ENCODE measurements at places on chromosomes 4 and X.

DNA sequence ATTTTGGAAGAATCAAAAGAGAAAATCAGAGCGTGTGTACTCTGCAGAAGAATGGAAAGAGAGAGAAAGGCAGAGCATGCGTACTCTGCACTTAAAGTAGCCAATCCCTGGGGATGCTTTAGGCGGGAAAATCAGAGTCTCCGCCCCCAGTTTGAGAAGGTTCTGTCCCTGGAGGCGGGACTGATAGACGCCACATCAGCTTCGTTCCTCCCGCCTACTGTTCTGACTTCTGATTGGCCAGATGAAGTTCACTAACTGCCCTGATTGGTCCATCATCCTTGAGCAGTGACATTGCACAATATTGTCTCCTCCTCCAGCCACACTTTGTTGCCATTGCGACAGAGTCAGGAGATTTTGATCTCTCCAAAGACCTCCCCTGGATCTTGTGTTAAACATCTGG lies 23.8 kb downstream of the SSX1 start:
- no peak for DNase-seq

- DNase-seq = no peak
These were observed 5.3 kb downstream of the MBNL3 start for GRCh38 chrX:132483488-132483887.

DNA sequence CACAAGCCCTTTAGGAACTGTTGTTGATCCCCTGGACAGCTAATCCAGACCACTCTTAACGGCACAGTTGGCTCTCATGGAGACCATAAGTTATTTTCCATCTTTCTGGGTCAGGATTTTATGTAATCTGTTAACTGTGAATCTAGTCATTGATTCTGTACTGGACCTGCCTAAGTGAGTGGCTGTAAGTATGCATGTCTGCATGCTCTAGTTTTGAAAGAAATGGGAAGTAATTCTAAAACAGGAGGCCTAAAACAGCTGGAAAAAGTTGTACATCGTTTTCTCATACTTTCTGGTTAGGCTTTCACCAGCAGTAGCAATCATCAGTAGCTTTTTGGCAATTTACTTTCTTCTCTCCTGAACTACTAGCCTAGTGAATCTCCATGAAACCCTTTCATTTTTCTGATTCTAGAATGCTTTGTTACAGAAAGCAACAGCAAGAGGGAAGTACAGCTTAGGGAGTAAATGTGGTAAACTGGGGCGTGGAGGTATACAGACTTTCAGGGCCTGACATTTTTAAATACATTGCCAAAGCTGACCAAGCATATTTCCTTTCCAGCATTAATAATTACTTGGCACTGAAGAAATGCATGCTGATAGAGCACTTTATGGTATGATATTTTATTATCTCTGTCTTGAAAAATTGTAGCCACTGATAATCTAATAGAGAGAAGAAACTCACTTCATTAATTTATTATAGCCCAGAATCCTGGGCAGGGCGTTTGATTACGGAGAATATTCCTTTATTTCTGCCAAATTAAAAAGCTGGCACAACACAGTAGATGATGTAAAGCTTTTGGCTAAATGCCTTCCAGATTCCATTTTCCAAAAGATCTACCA lies 202.7 kb downstream of the BANK1 start:
- DNase-seq = no peak

DNA sequence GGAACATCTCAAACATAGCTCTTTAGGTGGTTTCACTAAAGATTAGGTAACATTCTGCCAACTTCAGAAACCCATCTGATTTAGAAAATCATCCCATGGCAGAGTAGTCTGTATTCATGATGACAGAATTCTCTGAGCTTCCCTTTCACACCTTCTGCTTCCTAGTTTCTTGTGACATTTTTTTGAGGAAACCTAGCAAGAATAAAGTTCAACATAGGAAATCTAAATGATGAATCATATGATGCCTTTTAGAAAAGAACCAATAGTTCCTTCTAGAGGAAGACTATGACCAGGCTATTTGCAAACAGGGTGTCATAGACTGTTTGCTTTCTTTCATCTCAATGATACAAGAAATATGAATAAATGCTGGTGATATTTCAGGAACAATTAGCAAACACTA lies 49.8 kb upstream of the CAMK2D start:
- no peak for DNase-seq

DNA sequence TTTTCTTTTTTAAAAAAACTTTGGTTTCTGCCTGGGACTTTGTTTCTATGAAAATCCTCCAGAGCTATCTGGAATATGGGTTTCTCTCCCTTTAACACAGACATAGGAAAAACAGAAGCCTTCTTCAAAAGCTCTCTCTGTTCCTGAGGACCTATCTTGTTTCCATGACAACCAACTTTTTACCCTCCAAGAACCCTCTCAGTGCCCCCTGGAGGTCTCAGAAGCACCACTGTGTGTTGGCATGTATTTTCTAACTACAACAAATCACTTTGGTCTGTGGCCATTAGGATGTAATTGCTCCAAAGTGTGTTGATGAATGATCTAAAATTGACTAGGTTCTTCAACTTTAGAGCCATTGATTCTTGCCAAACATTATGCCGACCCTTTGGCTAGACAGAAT lies 1331.6 kb downstream of the ADGRL3 start:
- DNase-seq = no peak

DNA sequence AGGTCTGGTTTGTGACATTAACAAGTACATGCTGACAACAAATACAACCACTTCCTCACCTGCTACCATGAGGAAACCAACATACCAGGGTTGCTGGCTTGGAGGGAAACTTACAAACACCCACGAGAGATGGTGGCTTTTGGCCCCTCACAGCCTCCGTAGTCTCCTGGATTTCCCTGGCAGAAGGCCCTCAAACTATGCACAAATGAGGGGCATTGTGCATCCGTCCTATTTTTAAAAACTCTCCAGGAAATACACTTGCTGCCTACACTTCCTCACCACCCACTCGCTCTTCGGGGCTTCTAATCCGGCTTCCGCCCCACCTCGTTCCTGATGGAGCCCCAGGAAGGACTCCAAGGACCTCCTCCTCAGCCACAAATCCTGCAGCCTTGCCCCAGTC lies 355.0 kb upstream of the GATB start:
- DNase-seq = no peak

GRCh38 chr4:2909583-2909982 lies 53.6 kb downstream of the NOP14 start:
- DNase-seq = no peak

GRCh38 chrX:120140293-120140981 lies 18.0 kb upstream of the RHOXF2 start:
- DNase-seq = no peak

- DNase-seq = peak; percentile 3
These were observed 262.1 kb upstream of the NR3C2 start for GRCh38 chr4:148704291-148704690.

GRCh38 chr4:147085781-147086180 lies 140.1 kb upstream of the TTC29 start:
- no peak for DNase-seq

DNA sequence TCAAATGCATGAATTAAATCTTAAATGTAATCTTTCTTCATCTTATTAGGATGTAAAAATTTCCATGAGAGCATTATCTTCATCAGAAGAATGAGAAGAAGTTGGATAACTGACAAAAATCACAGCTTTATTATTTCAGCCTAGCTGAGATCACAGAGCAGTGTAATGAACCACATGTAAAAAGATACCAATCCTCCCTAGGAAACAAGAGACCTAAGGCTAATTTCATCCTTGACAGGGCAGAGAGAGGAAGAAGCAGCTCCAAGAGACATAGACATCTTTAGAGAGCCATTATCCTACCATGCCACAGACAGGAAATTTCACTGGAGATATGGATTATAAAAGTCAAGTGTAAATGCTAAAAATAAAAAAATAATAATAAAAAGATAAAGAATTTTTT lies 40.9 kb upstream of the IL15 start:
- DNase-seq = no peak

- DNase-seq = no peak
These were observed 20.1 kb downstream of the SPON2 start for GRCh38 chr4:1152290-1152689.

DNA sequence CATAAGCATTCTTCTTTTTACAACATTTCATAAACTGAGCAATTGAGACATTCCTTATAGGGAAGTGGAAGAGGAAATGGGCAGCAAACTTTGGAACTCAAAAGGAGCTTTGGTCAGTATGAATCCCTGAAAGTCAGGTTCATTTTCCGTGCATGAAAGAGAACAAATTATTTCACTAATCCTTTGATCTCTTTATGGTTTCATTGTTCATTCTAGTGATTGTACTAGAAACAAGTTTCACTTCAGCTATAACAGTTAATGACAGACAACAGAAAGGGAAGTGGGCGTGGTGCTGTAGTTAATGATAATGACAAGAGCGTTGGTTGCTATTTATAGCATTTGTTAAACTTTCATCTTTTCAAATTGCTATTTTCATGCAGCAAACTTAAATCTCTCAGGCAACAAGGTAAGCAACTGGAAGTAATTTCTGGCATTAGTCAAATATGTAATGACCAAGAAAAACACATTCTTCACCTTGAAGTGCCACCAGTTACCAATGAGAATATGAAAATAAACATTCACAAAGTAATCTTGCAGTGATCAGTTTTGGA lies 98.4 kb downstream of the AREG start:
- DNase-seq = no peak

DNA sequence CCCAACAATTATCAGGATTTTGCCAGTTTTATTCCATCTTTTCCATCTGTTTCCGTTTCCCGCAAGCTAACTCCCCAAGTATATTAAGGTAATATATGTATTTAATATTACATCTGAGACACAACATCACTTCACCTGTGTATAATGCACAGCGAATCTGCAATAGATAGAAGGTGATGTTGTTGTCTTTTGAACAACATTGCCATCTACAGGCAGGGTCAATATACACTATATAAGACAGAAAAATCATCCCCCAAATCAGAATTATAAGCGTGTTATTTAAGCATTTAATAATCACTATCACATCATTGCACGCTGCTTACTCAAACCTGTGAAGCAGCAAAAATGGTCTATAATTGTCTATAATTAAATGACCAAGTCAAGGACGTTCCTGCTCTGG lies 1115.5 kb downstream of the NLGN4X start:
- DNase-seq = no peak

GRCh38 chrX:14672611-14673172 lies 143.4 kb downstream of the GLRA2 start:
- no peak for DNase-seq

GRCh38 chr4:184506527-184507121 lies 32.3 kb upstream of the IRF2 start:
- no peak for DNase-seq

GRCh38 chr4:54016504-54016903 lies 47.9 kb downstream of the CHIC2 start:
- no peak for DNase-seq

GRCh38 chr4:32440391-32440790 lies 1720.2 kb downstream of the PCDH7 start:
- peak; percentile 88 for DNase-seq

DNA sequence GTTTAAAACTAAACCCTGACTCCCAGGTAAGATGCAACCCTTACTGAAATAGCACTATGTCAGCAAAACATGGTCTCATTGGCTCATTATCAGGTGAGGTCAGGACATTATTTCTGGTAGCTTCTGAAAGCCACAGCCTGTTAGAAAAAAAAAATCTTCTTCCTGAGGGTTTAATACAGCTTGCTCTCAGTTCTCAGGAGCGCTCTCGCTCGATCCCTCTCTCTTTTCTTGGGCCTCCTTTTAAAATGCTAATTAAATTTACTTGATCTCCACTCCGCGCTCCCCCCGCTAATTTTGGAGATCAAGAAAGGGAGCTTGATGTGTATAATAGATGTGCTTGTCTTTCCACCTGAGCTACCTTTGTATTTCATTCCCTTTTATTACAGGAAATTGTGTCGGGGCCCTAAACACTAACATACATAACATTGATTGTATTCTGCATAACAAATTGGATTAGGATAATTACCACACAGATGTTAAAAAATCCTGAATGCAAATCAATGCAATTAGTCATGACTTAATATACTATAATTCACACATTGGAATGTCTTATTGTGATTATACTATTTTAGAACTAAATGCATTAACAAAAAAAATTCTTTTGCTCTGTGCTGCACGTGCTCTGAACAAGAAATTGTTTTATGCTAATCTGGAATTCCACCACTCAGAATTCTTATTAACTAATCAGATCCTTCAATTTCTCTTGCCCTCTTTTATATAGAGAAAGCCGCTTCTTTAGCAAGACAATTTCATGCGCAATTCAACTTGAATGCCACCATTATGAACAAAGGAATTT lies 101.6 kb upstream of the TEX13D start:
- no peak for DNase-seq

- no peak for DNase-seq
These were observed 21.5 kb downstream of the FAM114A1 start for GRCh38 chr4:38889143-38889542.
